ENCODE measurements at places on chromosomes 2 and 18.

DNA sequence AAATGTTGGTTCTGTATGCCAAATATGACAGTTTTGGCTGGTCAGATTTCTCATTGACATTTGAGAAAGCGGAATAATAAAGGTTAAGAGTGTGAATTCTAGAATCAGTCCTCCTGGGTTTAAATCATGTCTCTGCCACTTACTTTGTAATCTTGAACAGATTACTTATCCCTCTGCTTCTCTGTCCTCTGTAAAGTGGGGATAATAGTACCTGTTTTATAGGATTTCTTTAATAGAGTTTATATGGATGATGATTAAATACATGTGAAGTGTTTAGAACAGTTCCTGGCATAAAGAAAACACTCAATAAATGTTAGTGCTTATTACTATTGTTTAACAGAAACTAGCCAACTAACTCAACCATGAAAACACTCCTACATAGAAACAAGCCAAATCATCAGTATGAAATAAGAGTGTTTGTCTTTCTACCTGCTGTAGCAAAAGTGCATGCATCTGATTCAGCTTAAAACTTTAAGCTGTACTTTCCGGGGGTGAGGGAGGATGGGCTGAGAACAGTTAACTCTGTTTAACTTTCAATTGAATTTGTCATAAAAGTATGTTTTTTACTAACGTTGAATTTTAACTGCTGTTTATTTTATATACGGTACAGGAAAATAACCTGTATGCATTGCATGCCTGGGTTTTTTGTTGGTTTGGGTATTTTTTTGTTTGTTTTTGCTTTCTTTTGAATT, 6.8 kb downstream of the HTR2B start:
- DNase-seq = no peak

DNA sequence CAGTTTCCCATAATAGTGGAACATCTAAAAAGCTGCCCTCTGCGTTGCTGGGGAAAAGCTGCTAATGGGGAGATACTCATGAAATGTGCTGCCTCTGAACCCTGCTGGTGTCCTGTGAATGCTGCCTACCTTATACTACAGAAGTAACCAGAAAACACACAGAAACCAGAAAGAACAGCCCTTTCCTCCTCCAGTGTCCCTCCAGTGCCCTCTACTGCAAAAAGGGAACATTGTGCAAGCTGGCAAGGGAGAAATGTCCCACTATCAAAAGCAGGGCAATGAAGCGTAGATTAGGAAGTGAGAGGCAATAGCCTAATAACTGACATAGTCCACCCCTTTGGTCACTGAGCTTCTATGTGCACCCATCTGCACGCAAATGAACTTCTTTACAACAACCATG, 162.7 kb upstream of the ETAA1 start:
- peak; percentile 14 for DNase-seq

DNA sequence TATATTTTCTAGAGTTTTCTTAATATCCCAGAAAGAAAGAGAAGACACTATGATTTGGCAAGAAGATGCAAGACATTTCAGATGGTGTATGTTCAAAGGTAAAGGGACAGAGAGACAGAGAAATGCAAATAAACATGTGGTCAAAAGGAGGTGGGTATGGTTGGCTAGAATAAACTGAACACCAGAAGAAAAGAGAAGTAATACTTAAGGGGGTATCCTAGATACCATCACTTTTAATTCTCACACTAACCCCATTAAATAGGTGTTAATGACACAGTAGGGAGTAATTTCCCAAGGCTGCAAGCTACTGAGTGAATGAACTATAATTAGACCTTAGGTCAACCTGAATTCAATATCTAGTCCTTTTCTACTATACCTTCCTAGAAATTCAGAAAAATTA, 111.2 kb upstream of the CD226 start:
- DNase-seq = no peak

DNA sequence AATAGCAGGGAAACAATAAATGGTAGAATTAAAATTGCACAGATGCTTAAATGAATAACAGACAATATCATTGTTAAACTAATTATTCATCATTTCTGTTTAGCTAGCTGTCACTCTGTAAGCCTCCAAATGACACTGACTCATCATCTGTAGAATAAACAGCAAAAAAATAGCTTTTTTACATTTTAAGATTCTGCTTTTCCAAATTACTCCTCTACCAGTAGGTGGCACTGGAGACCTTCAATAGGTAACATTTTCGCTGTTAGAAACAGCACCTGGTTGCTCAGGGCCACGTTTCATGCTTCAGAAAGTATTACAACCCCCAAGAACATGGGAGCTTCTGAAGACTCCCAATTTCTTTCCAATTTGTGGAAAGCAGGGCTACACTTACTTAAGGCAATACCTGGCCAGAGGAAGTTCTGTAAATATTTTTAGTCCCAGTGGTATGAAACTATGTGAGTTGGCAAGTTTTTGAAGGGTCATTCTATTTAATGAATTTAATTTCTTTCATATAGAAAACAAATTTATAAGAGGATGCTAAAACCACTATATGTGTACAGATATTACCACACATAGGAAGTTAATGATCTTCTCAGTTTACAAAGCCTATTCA, 45.4 kb downstream of the TTN start:
- DNase-seq = peak; percentile 30

GRCh38 chr2:179348906-179349305, 84.3 kb upstream of the SESTD1 start:
- DNase-seq = no peak

DNA sequence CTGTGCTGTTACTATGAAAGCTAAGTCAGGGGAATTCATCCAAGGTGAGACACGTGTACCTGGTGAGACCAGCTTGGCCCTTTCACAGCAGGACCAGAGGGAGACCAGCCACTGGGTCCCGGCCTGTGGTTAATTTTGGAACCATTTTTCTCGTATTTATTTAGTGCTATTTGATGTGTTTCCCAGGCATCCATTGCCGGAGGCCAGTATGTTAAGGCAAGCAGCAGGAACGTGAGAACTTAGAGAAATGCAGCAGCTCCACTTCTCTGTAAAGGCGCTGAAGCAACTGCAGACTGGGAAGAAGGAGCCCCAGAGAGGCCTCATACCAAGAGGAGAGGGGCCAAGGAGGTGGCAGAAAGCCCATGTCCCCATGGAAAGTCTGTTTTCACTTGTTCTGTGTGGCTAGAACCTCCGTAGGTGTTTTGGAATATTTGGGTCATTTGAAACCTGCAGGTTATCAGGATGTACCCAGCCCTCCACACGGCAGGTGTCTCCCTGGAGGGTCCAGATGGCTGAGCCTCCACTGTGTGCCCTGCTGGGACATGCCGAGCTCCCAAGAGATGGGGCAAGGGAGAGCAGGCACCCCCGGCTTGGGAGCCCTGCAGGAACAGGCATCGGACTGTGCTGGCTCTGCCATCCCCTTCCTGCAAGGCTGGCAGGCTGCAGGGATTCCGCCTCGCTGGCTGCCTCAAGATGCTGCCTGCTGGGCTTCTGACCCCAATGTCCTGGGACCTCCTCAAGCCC, 256.0 kb upstream of the RAB6C start:
- no peak for DNase-seq

- no peak for DNase-seq
Observed at GRCh38 chr2:84071050-84071449, 388.0 kb downstream of the SUCLG1 start.

DNA sequence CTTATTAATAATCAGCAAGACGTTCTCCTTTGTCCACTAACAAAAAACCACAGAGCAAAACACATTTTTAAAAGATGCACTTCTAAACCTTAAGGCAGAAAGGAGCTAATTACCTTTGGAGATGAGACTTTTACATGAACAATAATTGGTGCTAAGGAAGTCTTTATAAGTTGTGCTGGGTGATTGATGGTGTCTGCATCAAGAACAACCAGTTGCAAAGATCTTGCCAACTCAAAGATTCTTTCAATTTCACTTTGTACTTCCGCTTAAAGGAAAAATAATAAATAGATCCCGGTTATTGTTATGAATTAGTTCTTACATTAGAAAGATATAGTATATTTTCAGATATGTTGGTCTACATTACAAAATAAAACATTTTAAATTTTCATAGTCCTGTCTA, 26.9 kb upstream of the ARL5A start:
- DNase-seq = no peak

DNA sequence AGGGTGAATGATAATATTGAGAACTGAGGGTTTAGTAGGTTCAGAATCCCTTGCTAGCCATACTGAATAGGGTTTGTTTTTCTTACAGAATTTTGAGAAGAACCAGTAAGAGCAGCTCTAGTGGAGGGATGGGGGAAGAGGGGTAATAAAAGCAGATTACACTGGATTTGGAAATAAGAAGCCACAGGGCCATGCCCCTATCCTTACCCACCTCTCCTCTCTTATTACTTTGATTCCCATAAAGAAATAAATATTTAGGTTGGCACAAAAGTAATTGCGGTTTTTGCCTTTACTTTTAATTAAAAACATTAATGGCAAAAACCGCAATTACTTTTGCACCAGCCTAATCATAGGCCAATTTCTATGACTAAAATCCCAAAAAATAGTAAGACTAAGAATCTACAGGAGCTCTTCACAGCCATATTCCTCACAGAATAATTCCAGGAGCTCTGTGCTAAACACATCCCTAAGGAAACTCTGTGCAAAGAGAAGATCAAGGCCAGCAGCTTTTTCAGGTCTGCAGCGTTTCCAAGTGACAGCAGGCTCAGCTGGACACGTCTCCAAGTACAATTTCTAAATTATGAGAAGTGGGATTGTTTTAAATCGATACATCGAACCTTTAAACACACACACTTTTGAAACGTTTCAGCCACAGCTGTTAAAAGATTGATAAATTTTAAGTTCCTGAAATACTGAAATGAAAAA, 58.4 kb upstream of the RTN4 start:
- no peak for DNase-seq

DNA sequence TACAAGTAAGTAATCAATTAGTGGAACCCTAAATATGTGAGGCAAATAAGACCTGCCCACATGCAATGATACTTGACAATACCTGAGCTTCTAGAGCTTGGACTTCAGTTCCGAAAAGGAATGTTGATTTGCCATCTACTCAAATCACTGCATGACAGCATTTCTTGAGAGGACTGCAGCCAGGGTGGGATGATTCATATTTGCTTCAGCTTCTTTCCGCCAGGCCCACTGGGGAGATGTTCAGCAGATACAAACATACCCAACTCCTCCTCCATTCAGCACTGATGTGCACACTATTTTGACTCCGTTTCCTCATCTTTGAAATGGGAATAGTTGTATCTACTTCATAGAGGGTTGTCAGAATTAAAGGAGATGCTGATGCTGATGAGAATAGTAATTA, 28.8 kb upstream of the TMEM177 start:
- no peak for DNase-seq

Data from fibroblast of the conjunctiva (primary cell).